ENCODE measurements at places on chromosomes 1 and 21. TPM values are rescaled to one million over a fixed set of nuclear protein-coding genes. Genes with fewer than 3 reads are reported as not detected.

DNA sequence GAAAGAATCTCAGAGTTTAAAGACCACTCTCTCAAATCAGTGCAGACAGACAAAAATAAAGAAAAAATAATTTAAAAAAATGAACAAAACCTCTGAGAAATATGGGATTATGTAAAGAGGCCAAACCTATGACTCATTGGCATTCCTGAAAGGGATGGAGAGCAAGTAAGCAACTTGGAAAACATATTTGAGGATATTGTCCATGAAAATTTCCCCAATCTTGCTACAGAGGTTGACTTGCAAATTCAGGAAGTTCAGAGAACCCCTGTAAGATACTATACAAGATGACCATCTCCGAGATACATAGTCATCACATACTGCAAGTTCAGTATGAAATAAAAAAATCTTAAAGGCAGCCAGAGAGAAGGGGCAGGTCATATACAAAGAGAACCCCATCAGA, 43.7 kb upstream of the IVNS1ABP start:
- no peaks in the 10 kb centered on the region for H3K27me3 ChIP-seq
- H3K27ac ChIP-seq = no peak overlapping the region
- no peaks in the 10 kb centered on the region for H3K4me1 ChIP-seq
- no peak for DNase-seq
- H3K36me3 ChIP-seq = no peaks in the 10 kb centered on the region
- H3K4me3 ChIP-seq = no peak overlapping the region

CFH gene
- 83.8 TPM for total RNA-seq

DNA sequence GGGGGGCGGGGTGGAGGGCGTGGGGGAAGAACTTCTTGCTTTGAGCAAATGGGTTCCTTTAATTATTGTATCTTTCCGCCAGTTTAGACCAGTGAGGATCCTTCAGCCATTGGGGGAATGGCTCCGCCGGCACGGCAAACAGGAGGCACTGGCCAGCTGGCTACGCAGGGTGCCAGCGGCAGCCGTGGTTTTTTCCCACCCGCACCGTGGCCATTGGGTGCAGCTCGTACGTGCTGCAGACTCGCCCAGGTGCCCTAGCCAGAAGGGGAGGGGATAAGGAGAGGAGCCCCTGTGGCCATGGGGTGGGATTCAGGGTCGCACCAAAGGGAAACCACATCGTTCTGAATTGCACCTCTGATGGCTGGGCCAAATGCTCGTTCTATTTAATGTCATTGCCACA, 65.6 kb downstream of the RGSL1 start:
- no peak overlapping the region for H3K27ac ChIP-seq
- no peaks in the 10 kb centered on the region for H3K4me1 ChIP-seq
- no peaks in the 10 kb centered on the region for H3K36me3 ChIP-seq
- H3K4me3 ChIP-seq = no peak overlapping the region
- no peaks in the 10 kb centered on the region for H3K27me3 ChIP-seq

GRCh38 chr21:29196670-29197191, 66.3 kb downstream of the MAP3K7CL start:
- peak overlapping the region; percentile 28 for H3K27ac ChIP-seq
- no peak for DNase-seq

C1orf210 gene
- 0.62 TPM for total RNA-seq

GRCh38 chr1:233299450-233299849, 3.9 kb upstream of the PCNX2 start:
- H3K4me1 ChIP-seq = no peaks in the 10 kb centered on the region
- no peak for DNase-seq
- H3K27me3 ChIP-seq = no peaks in the 10 kb centered on the region

- no peaks in the 10 kb centered on the region for H3K36me3 ChIP-seq
- H3K27me3 ChIP-seq = no peaks in the 10 kb centered on the region
- DNase-seq = no peak
- H3K4me3 ChIP-seq = no peak overlapping the region
Observed at GRCh38 chr1:38730511-38731397, 128.8 kb downstream of the RRAGC start.

- no peaks in the 10 kb centered on the region for H3K36me3 ChIP-seq
- no peak overlapping the region for H3K4me3 ChIP-seq
- no peaks in the 10 kb centered on the region for H3K4me1 ChIP-seq
- no peaks in the 10 kb centered on the region for H3K27me3 ChIP-seq
- no peak for DNase-seq
Observed at GRCh38 chr1:40630488-40631223, 34.8 kb downstream of the RIMS3 start.

DNA sequence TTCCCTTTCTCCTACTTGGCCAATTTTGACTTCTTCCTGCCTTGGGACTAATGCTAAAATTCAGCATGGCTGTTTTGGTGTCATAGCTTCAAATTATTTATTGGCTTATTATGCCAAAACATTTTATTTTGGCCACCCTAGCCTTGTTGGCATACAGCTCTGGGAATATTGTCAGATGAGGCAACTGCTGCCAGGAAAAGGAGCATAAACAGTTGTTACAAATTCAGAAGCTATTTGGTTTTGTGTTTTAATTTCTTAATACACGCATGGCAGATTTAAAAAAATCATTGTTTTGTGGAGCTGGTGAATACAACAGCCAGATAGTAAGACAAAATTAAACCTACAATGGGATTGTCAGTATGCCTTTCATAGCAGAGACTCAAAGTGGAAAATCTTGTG, 66.8 kb upstream of the BCL10 start:
- no peaks in the 10 kb centered on the region for H3K36me3 ChIP-seq
- H3K27ac ChIP-seq = peak overlapping the region; percentile 9
- H3K4me3 ChIP-seq = no peak overlapping the region
- no peaks in the 10 kb centered on the region for H3K27me3 ChIP-seq

- H3K36me3 ChIP-seq = no peaks in the 10 kb centered on the region
- H3K27me3 ChIP-seq = no peaks in the 10 kb centered on the region
- no peak overlapping the region for H3K4me3 ChIP-seq
- H3K4me1 ChIP-seq = no peaks in the 10 kb centered on the region
Observed at GRCh38 chr1:12150456-12151200, 16.2 kb upstream of the TNFRSF1B start.

- DNase-seq = no peak
- no peaks in the 10 kb centered on the region for H3K4me1 ChIP-seq
- H3K36me3 ChIP-seq = no peaks in the 10 kb centered on the region
Observed at GRCh38 chr21:39461419-39461818, 9.6 kb downstream of the SH3BGR start.

TMPRSS3 gene
- total RNA-seq = not detected

DNA sequence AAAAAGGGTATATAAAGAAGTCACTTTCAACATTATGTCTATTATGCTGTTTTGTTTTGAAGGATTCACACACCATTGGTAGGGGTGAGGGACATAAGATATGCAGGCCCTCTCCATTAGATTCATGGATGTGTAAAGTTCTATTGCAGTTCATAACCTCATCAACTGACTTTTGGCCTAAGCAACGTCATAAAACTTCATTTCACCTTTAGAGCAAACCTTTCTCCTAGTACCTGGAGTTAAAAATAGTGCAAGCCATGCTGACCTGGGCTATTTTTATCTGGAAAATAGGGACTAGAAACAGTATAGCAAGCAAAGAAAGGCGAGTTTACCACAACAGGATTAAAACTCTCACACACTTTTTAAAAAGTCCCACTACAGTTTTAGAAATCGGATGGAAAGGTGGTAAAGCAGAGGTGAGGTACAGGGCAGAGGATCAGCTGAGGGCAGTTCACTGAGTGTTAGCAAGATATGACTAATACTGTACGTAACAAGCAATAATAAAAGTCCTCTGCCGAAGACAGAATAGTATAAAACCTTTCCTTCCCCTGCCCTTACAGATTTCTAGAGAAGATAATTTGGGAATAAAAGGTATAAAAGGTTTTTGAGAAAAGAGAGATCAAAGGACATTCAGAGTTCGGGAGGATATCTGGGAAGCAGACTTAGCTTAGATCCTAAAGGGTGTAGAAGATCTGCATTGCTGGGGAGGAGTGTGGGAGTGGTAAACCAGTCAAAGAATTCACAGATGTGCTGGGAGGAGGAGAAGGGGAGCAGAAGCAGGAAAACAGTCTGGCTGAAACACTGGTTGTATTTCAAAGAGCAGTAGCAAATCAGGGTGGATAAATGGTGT, 14.3 kb downstream of the EGLN1 start:
- no peak for DNase-seq
- peak overlapping the region; percentile 47 for H3K27ac ChIP-seq
- H3K4me3 ChIP-seq = no peak overlapping the region
- no peaks in the 10 kb centered on the region for H3K36me3 ChIP-seq

GRCh38 chr1:55057270-55057955, 18.1 kb downstream of the PCSK9 start:
- H3K27me3 ChIP-seq = no peaks in the 10 kb centered on the region
- no peak overlapping the region for H3K27ac ChIP-seq
- no peak for DNase-seq
- no peaks in the 10 kb centered on the region for H3K4me1 ChIP-seq
- H3K36me3 ChIP-seq = no peaks in the 10 kb centered on the region

MCOLN2 gene
- total RNA-seq = 10.3 TPM

CCDC27 gene
- total RNA-seq = not detected

DNA sequence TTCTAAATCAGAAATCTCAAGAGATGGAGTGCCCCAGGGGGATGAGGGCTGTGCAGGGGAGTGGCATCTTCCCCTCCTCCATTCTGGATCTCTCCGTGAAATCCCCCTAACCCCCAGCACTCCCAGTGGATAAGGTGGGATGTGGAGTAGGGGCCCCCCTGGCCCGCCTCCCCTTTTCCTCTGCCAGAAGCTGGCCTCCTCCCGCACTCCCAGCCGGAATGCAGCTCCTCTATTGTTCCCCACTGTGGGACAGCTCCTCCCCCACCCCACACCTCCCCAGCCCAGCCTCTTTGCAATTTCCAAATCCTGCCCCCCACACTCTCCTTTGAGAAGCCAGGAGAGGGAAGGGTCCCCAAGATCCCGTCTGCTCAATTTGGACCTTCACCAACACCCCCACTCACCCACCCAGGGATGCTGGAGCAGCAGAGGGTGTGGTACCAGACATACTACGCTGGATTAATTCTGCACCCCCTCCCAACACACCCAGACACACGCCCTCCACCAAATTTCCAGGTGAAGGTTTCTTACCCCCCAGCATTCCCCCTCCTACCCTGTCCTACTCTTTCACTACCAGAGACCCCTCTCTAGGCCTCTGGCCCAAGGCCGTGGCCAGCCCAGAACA, 1.9 kb downstream of the MEX3A start:
- no peaks in the 10 kb centered on the region for H3K36me3 ChIP-seq
- peak overlapping the region; percentile 79 for H3K4me3 ChIP-seq
- no peaks in the 10 kb centered on the region for H3K4me1 ChIP-seq
- H3K27ac ChIP-seq = no peak overlapping the region
- H3K27me3 ChIP-seq = no peaks in the 10 kb centered on the region

GRCh38 chr1:236759252-236759859, 35.7 kb upstream of the MTR start:
- H3K4me1 ChIP-seq = no peaks in the 10 kb centered on the region
- H3K27me3 ChIP-seq = no peaks in the 10 kb centered on the region
- no peak for DNase-seq
- H3K27ac ChIP-seq = no peak overlapping the region
- H3K4me3 ChIP-seq = no peak overlapping the region
- no peaks in the 10 kb centered on the region for H3K36me3 ChIP-seq

DNA sequence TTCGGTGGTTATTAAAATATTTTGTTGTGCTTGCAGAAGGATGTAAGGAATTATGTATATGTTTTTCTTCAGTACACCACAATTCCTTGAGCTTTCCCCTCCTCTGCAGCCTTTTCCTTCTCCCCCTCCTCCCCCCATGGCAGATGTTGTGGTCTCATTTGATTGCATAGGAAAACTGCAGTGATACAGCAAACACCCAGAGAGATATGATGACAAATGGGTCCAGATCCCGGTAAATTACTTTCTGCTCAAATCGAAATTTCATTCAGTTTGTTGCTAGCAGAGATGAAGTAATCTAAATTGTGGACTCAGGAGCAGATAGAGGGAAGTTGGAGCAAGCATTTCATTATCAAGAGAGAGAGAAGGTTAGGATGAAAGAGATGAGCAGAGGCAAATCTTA, 9.9 kb downstream of the LMO4 start:
- H3K27ac ChIP-seq = no peak overlapping the region
- H3K4me3 ChIP-seq = no peak overlapping the region
- H3K36me3 ChIP-seq = no peaks in the 10 kb centered on the region
- peaks cover 5% of the 10 kb centered on the region for H3K4me1 ChIP-seq
- H3K27me3 ChIP-seq = no peaks in the 10 kb centered on the region
- DNase-seq = no peak

GRCh38 chr1:201750120-201750519, 78.8 kb upstream of the IPO9 start:
- H3K27me3 ChIP-seq = no peaks in the 10 kb centered on the region
- no peak for DNase-seq
- H3K4me1 ChIP-seq = peaks cover 15% of the 10 kb centered on the region

- H3K4me1 ChIP-seq = no peaks in the 10 kb centered on the region
- DNase-seq = no peak
- no peaks in the 10 kb centered on the region for H3K27me3 ChIP-seq
- no peaks in the 10 kb centered on the region for H3K36me3 ChIP-seq
Observed at GRCh38 chr1:154533952-154534844, 24.3 kb downstream of the UBE2Q1 start.

DNA sequence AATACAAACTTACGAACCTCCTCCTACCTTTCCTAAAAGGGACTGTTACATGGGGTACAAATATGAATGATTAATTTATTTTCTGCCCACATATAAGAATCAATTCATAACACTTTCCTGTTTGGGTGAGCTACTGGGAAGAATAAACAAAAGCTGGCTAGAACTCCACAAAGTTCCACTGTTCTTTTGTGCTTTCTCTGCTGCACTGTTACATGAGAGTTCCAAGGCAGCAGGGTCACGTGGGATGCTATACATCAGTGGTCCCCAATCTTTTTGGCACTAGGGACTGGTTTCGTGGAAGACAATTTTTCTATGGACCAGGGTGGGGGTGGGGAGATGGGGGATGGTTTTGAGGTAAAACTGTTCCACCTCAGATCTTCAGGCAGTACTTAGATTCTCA, 2.2 kb upstream of the ANGPTL7 start:
- H3K4me1 ChIP-seq = no peaks in the 10 kb centered on the region
- no peak overlapping the region for H3K27ac ChIP-seq
- H3K4me3 ChIP-seq = no peak overlapping the region
- no peak for DNase-seq
- H3K27me3 ChIP-seq = no peaks in the 10 kb centered on the region
- no peaks in the 10 kb centered on the region for H3K36me3 ChIP-seq

- no peak for DNase-seq
- H3K27ac ChIP-seq = no peak overlapping the region
- H3K36me3 ChIP-seq = no peaks in the 10 kb centered on the region
- no peaks in the 10 kb centered on the region for H3K4me1 ChIP-seq
- no peak overlapping the region for H3K4me3 ChIP-seq
- no peaks in the 10 kb centered on the region for H3K27me3 ChIP-seq
Observed at GRCh38 chr1:104989012-104989411, 1239.3 kb downstream of the AMY1C start.

Measured in uterus (tissue), 4 donors.